ENCODE measurements at places on chromosomes 5 and 9.

GRCh38 chr9:81673310-81673709 is 16.0 kb downstream of the TLE1 start:
- no peak for DNase-seq

GRCh38 chr5:176535101-176535663 is 2.0 kb downstream of the RNF44 start:
- no peak for DNase-seq

GRCh38 chr5:143699121-143699520 is 112.8 kb upstream of the HMHB1 start:
- peak; percentile 10 for DNase-seq

- DNase-seq, result no peak
These were observed 84.7 kb upstream of the IRX2 start for GRCh38 chr5:2836133-2836532.
